ENCODE measurements at places on chromosomes 2 and 18. TPM values are rescaled to one million over a fixed set of nuclear protein-coding genes. Genes with fewer than 3 reads are reported as not detected.

DNA sequence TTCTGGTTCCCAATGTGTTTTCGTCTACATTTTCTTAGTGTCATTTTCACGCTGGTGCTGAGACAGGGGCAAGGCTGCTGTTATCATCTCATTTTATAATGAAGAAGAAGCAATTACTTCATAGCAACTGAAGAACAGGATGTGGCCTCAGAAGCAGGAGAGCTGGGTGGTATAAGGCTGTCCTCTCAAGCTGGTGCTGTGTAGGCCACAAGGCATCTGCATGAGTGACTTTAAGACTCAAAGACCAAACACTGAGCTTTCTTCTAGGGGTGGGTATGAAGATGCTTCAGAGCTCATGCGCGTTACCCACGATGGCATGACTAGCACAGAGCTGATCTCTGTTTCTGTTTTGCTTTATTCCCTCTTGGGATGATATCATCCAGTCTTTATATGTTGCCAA is 7.3 kb downstream of the IL36G start:
- no peak for DNase-seq

DNA sequence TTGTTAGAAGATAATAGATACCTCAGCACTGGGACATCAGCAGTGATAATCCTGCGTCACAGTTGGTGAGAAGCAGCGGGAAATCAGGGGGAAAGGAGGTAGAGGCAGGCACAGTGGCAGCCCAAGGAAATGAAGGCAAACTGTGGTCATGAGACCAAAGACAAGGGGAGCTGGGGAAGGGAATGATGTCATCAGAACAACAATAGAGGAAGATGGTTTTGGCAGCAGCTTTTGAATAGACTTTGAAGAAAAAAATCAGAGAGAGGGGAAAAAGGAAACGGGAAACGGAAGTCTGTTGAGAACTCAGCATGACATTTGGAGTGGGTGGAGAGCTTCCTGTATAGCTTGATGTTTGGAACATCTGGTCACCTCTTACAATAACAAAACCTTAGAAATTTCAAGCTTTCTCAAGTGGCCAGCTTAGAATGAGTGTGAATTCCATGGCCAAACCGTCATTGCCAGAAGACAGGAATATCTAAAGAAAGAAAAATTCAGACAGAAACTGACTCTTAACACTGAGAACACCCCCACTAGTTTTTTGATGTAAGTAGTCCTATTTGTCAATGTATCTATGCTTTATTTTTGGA is 18.4 kb upstream of the YES1 start:
- peak; percentile 19 for DNase-seq

Gene C2orf72
- total RNA-seq: 0.10 TPM

GRCh38 chr2:236561874-236562273 is 7.8 kb upstream of the ACKR3 start:
- DNase-seq: no peak

Gene ANKRD12
- 62.9 TPM for total RNA-seq

Measured in activated T-cell treated with anti-CD3 and anti-CD28 coated beads, Interleukin-2, amount 50 U/mL, for 4 hours (primary cell).